ENCODE measurements at places on chromosomes 7 and 10.

DNA sequence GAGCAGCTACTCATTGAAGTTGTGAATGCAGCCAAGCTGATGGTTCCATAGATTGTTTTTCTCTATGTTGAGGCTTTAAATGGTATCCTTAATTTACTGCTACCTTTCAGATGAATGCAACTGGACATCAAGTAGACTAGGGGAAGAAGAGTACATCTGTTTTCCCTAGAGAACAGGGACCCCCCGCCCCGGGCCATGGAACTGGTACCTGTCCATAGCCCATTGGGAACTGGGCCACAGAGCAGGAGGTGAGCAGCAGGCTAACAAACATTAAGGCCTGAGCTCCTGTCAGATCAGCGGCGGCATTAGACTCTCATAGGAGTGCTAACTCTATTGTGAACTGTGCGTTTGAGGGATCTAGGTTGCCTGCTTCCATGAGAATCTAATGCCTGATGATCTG, 391.3 kb downstream of the AUTS2 start:
- DNase-seq: no peak

DNA sequence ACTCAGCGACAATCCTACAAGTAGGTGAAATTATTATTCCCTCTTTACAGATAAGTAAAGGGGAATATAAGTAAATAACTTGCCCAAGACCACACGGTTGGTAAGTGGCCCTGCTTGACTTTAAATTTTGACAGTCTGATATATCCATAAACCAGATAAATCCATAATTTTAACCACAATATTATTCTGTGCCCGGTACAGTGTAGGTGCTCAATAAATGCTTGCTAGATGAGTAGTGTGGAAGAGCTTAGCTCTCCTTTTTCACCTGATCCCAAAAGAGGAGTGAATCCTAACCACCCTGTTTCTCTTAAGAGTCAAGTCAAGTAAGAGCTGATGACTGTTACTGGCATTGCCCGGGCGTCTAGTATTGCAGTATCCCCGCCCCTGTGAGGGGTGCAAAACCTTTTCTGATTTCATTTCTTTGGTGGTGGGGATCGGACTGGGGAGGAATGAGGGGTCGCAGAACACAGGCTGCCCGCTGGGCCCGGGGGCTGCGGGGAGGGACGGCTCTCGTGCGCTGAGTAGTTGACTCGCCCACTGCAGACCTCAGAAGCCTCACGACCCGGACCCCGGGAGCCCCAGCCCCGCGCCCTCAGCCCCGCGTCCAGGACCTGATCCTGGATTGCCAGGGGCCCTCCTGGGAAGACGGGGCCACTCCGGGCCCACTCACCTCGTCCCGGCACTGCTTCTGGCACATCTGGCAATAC, 490 bp downstream of the KIN start:
- DNase-seq: no peak

- DNase-seq: no peak
These were observed 31.1 kb upstream of the RHEB start for GRCh38 chr7:151550656-151551286.

GRCh38 chr7:157431173-157431950, 94.6 kb downstream of the DNAJB6 start:
- no peak for DNase-seq

All from cardiac septum (tissue), 1 donor.